ENCODE measurements at places on chromosomes 6 and 20.

DNA sequence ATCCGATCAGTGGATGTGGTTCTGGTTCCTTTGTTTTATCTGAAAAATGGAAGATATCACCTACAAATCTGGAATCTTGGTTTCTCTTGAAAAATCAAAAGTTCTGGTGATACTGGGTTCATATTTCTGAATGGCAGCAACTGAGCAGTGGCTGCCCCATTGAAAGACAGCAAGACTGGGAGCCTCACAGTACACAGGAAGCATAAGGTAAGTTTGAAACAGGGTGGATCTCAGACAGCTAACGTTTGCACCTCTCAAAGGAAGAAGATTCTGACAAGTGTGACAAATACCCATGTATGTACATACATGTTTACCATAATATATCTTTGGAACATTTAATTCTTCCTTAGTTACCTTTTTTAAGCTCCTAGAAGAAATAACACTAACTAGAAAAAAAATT is at the start of gene SAMD3:
Gene SAMD3 (minus strand): TSS at position 177 of the 400 bp plus-strand sequence. CDS start 7,678 bp downstream, outside the sequence.
- DNase-seq: no peak

- no peak for DNase-seq
These were observed 36.0 kb downstream of the ZNF311 start for GRCh38 chr6:28969129-28969528.

- peak; percentile 77 for DNase-seq
These were observed 41.3 kb upstream of the DDR1 start for GRCh38 chr6:30842754-30843610.

DNA sequence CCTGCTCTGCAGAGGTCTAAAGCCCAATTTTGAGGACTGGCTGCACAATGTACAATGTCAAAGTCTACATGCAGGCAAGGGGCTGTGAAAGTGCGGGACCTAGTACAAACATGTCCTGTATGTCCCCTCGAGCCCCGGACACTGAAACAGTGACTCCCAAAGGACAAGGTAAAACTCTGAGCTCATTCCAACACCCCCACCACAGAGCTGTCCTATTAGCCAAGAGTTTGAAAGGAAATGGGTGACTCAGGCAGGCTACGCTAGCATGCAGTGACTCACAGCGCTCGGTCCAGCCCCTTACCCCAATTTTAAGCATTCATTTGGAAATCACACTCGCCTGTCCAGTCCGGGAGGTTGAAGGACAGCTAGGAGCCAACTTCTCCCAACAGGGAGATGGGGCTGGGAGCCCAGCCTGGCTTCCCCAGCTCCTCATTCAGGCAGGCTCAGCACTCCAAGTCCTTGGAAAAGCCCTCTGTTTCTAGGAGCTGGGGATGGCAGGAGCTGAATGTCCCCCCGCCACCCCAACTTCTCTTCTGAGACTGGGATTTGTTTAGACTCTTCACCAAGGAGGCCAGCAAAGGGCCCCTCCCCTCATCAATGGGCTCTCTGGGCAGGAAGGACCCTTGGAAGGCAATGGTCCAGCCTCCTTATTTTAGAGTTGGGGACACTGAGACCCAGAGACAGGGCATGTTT is 3.9 kb downstream of the SDC4 start:
- DNase-seq: peak; percentile 89

- peak; percentile 51 for DNase-seq
These were observed 57.5 kb downstream of the SYNJ2 start for GRCh38 chr6:158039178-158039557.
